ENCODE measurements at places on chromosomes 16 and 17.

- DNase-seq = no peak
Measured at GRCh38 chr16:8874388-8874787, 5.6 kb upstream of the CARHSP1 start.

DNA sequence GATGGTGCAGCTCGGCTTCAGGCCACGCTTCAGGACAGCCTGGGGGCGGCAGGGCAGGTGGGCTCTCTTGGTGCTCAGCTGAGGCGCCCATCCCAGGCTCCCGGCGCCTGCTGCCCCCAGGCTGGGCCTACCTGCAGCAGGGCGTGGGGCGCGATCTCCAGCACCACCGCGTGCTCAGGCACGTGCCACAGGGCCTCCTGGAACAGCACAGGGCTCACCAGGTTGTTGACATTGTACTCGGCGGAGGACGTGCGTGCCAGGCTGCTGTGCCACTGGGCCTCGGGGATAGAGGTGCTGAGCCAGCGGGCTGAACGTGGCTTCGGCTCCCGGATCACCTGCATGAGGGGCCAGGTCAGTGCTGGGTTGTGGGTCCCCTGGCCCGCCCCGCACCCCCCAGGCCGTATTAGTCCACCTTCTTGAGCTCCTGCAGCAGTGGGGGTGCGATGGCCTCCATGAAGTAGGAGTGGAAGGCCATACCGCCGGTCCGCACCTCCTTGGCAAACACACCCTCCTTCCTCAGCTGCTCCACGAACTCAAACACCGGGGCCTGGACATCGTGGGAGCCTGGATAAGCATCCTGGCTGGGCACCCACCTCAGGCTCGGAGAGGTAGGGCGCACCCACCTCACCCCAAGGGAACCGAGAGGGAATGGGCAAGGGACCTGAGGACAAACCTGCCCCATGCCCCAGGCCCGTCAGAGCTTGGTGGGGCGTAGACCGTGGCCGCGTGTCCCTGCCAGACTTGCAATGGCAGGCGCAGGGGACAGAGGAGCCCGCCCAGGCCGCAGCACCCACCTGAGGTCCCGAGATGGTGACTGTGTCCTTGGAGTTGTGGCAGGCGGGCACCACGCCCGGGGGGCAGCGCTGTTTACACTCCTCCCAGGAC lies 9.0 kb downstream of the FASN start:
- DNase-seq = no peak

GRCh38 chr16:86826941-86827340 lies 248.6 kb downstream of the FOXL1 start:
- DNase-seq = no peak

DNA sequence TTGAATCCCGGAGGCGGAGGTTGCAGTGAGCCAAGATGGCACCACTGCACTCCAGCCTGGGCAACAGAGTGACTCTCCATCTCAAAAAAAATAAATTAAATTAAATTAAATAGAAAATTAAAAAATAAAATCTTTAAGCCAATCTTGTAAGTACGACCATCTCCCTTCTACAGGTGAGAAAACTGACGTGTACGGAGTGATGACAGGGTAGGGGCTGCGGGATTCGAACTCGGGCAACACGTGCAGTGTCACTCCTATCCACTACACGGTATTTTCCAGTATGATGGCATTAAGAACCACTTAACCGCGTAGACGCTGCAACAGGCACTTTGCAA lies 762 bp downstream of the WDR59 start:
- DNase-seq = peak; percentile 13

DNA sequence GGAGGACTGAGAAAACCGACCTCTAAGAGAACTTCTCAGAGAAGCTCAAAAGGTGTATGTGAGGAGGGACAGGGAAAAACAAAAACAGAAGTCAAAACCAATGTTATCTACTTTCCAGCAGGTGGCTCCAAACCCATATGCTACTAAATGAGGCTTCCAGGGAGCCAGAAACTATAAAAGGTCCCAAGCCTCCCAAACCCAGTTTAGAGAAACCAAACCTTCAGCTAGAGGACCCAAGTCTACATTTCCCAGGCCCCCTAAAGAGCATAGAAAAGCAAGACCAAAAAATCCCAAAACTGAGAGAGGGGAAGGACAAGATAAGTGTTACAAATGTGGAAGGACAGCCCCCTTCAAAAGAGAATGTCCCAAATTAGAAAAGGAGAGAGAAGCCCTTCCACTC lies 3.7 kb downstream of the HPR start:
- no peak for DNase-seq

All from stimulated activated CD4-positive, alpha-beta T cell treated with anti-CD3 and anti-CD28 coated beads, Interleukin-12 subunit alpha, Interleukin-12 subunit beta, amount 100 ng/mL, for 24 hours (primary cell).